ENCODE measurements at places on chromosomes 2 and 18. TPM values are rescaled to one million over a fixed set of nuclear protein-coding genes. Genes with fewer than 3 reads are reported as not detected.

- no peaks in the 10 kb centered on the region for H3K36me3 ChIP-seq
- no peak overlapping the region for H3K27ac ChIP-seq
- H3K4me3 ChIP-seq = no peak overlapping the region
- H3K27me3 ChIP-seq = no peaks in the 10 kb centered on the region
These were observed 24.2 kb downstream of the TET3 start for GRCh38 chr2:74008761-74009395.

DNA sequence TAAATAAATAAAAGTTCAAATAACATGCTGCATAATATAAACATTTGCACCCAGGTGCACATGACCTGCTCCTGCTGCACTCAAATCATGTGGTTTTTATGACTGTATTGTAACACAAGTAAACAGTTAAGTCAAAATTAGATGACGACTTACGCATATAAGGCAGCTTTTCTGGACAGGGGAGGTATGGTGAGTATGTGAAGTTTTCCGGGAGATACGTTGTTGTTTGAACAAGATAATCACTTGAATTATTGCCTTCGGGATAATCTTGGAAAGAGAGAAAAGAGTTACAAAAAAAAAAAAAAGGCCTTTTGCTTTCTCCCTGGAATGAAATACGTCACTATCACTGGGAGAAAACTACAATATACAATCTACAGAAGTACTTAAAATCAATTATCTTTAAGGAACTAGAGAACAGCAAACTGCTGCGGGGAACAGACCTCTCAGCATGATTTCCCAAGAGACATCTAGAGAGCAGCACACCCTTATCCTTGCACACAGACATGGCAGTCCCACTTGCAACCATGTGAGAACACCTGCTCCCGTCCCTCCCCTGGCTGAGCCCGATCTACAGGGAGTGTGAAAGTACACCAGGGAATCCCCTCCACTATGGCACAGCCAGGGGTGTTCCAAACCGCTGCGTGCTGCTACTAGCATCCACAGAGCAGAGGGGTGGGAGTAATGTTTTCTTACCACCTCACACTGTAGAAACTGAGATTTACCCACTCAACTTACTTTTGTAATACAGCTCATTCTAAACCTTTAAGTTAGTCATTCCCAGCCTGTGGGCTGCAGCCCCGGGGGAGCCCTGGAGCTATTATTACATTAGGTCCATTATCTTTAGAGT lies 26.3 kb downstream of the B4GALT6 start:
- no peaks in the 10 kb centered on the region for H3K27me3 ChIP-seq
- no peak overlapping the region for H3K4me3 ChIP-seq
- H3K36me3 ChIP-seq = no peaks in the 10 kb centered on the region
- H3K27ac ChIP-seq = no peak overlapping the region

GRCh38 chr2:113309655-113310387 lies 31.1 kb upstream of the PAX8 start:
- DNase-seq = no peak
- H3K36me3 ChIP-seq = no peaks in the 10 kb centered on the region
- no peak overlapping the region for H3K27ac ChIP-seq
- no peaks in the 10 kb centered on the region for H3K4me1 ChIP-seq
- no peaks in the 10 kb centered on the region for H3K27me3 ChIP-seq
- H3K4me3 ChIP-seq = no peak overlapping the region

DNA sequence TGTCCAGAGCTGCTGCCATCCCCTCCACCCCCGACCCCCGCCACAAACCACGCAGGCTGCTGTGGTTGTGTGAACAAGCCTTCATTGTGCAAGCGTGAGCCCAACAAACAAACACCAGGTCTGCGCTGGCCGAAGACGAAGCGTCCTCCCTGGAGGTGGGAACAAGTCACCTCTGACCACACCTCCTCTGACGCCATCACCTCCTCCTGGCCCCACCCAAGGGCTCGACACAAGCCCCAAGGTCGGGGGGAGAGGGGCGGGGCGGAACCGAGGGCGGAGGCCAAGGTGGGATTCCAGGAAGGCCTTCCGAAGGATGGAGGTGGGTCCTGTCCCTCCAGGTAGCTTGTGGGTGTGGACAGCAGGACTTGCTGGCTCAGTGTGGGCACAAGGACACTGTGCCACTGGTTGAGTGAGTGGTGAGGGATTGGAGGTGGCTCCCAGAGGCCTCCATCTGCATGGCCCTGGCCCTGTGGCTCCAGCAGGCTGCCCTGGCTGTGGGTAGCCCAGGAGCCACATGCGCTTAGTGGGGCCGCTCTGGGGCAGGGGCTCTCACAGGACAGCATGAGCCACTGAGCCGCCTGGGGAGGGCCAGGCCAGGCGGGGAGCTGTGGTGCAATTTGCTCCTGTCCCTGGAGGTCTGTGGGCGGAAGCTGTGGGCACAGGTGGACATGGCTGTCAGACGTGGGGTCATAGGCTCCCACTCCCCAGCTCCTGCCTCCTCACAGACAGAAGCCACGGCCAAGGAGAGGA lies 7.4 kb upstream of the GPR17 start:
- H3K4me1 ChIP-seq = no peaks in the 10 kb centered on the region
- H3K27ac ChIP-seq = no peak overlapping the region
- no peaks in the 10 kb centered on the region for H3K27me3 ChIP-seq
- no peak for DNase-seq
- H3K36me3 ChIP-seq = no peaks in the 10 kb centered on the region

GRCh38 chr18:53422896-53423295 lies 801.6 kb downstream of the MBD2 start:
- no peak for DNase-seq
- no peak overlapping the region for H3K4me3 ChIP-seq
- no peaks in the 10 kb centered on the region for H3K27me3 ChIP-seq
- H3K27ac ChIP-seq = no peak overlapping the region
- H3K4me1 ChIP-seq = no peaks in the 10 kb centered on the region

DNA sequence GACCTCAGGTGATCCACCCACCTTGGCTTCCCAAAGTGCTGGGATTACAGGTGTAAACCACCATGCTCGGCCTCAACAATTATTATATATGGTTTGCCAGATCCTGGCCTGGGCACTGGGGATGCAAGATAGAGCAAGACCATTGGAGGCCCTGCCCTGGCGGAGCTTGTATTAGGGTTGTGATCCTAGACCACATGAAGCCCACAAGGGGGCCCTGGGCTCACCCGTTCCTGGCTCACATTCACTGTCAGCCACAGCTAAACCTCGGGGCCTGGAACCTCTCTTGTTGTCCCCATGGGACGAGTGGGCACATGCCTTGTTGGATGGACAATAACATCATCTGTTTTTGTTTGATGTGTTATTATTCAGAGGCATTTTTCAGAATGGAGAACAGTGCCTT lies 14.9 kb downstream of the HPCAL1 start:
- no peak overlapping the region for H3K27ac ChIP-seq
- no peak overlapping the region for H3K4me3 ChIP-seq
- no peak for DNase-seq
- H3K27me3 ChIP-seq = no peaks in the 10 kb centered on the region
- no peaks in the 10 kb centered on the region for H3K4me1 ChIP-seq

DNA sequence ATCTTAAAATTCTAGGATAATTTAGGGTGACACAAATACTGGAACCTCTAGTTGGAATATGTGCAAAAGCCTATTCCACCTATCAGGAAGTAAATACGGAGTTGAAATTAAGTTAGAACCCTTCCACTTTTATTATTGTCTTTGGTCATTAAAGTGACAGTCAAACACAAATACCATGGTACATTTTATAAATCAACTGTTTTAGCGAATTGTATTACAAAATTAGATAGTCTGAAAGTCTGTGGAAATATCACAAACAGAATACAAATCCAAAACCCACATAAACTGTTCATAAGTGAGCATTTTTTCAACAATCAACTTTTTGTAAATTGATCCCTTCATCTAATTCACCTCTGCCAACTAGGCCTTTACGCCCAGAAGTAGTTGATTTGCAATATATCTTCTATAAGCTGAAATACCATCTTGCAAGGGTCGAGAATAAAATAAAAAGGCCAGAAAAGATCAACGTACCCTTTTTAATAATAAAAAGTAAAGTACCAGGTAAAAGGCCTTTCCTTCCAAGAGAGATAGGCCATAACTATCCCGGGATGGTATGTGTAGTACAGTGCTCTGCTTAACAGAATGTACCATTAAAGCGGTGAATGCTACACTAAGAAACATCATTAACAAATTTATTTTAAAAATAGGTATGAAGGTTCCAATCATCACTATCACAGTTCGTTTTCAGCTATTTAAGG lies 1.3 kb downstream of the USP34 start:
- H3K27ac ChIP-seq = peak overlapping the region; percentile 92
- H3K4me1 ChIP-seq = peaks cover 9% of the 10 kb centered on the region
- DNase-seq = peak; percentile 20
- peak overlapping the region; percentile 60 for H3K4me3 ChIP-seq
- H3K27me3 ChIP-seq = no peaks in the 10 kb centered on the region

DNA sequence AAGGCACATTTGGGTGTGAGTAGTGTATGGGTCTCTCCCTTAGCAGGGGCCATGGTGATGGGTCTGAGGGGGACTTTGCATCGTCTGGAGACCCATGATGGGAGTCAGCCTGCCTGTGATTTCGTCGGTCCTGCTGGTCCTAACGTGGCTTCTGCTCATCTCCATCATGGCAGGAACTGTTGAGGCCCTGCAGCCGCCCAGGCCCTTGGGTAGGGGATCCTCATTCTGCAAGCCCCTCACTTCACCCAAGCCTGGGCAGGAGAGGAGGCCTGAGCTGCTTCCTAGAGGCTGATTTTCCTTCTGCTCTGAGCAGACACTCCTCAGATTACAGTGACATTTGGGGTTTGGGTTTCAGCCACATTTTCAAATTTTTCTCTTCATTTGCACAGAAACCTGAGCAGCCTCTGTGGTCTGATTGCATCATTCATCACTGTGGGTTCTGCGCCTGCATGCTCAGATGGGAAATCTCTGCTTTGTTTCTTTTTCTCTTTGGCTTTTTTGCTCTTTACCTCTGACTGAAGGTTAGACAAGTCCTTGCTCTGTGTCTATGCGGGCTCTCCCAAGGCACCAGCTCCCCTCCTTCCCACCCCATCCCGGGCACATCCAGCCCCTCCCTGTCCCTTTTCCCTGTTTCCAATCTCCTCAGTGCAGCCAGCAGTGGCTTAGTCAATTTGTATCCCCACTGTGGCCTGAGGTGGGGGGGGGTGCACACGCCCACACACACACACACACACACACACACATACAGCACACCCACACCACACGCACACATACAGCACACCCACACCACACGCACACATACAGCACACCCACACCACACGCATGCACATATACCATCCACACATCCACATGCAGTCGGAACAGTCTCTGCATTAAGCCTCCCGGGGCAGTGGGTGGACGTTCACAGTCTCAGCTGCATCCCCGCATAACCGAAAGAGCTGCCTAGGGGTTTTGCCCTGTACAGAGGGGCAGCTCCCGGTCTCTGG lies 305.4 kb upstream of the HS6ST1 start:
- peaks cover 35% of the 10 kb centered on the region for H3K27me3 ChIP-seq
- H3K27ac ChIP-seq = no peak overlapping the region
- H3K4me1 ChIP-seq = no peaks in the 10 kb centered on the region
- no peak overlapping the region for H3K4me3 ChIP-seq
- DNase-seq = peak; percentile 94
- H3K36me3 ChIP-seq = no peaks in the 10 kb centered on the region

- H3K27me3 ChIP-seq = no peaks in the 10 kb centered on the region
- DNase-seq = no peak
- peaks cover 20% of the 10 kb centered on the region for H3K4me1 ChIP-seq
- no peak overlapping the region for H3K4me3 ChIP-seq
These were observed 192.6 kb downstream of the IKZF2 start for GRCh38 chr2:212958757-212959295.

- H3K27ac ChIP-seq = no peak overlapping the region
- H3K4me3 ChIP-seq = no peak overlapping the region
- no peak for DNase-seq
- no peaks in the 10 kb centered on the region for H3K27me3 ChIP-seq
- H3K36me3 ChIP-seq = no peaks in the 10 kb centered on the region
These were observed 35.8 kb upstream of the ARHGAP25 start for GRCh38 chr2:68698567-68699377.

- peak; percentile 37 for DNase-seq
- no peak overlapping the region for H3K4me3 ChIP-seq
- H3K4me1 ChIP-seq = no peaks in the 10 kb centered on the region
- H3K27me3 ChIP-seq = no peaks in the 10 kb centered on the region
- no peak overlapping the region for H3K27ac ChIP-seq
- no peaks in the 10 kb centered on the region for H3K36me3 ChIP-seq
These were observed 18.5 kb downstream of the ITGA6 start for GRCh38 chr2:172445851-172446250.

DNA sequence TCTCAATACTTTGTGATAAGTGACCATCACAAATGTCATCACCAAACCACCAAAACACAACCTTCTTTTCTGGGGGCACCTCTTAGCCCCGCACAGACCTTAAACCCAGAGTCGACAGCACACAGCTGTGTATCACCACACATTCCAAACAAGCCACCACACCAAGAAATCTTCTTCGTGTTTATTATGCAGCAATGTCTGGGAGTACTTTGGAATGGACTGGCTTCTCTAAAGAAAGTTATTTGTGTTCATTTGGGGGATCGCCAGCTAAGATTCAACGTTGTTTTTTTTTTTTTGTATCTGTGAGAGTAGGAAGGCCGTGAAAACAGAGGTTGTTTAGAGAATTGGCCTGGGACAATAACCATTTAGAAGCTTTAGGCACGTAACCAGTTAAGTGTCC lies 1.1 kb upstream of the MTA3 start:
- H3K4me3 ChIP-seq = no peak overlapping the region
- peak overlapping the region; percentile 93 for H3K27ac ChIP-seq
- H3K27me3 ChIP-seq = no peaks in the 10 kb centered on the region
- no peak for DNase-seq
- peaks cover 10% of the 10 kb centered on the region for H3K4me1 ChIP-seq

- H3K36me3 ChIP-seq = peaks cover 5% of the 10 kb centered on the region
- peak overlapping the region; percentile 78 for H3K4me3 ChIP-seq
- H3K4me1 ChIP-seq = peaks cover 13% of the 10 kb centered on the region
- H3K27ac ChIP-seq = no peak overlapping the region
- peaks cover 95% of the 10 kb centered on the region for H3K27me3 ChIP-seq
These were observed 2.4 kb downstream of the OSR1 start for GRCh38 chr2:19355931-19356544.

GRCh38 chr2:120376101-120376500 lies 30.2 kb downstream of the INHBB start:
- peaks cover 34% of the 10 kb centered on the region for H3K27me3 ChIP-seq
- no peaks in the 10 kb centered on the region for H3K4me1 ChIP-seq
- no peaks in the 10 kb centered on the region for H3K36me3 ChIP-seq
- H3K4me3 ChIP-seq = no peak overlapping the region
- no peak overlapping the region for H3K27ac ChIP-seq

Gene CHRNG
- not detected for total RNA-seq

Gene FZD7
- total RNA-seq = 21.8 TPM

Gene TRIB2
- 73.2 TPM for total RNA-seq

Gene LTBP1
- total RNA-seq = 423 TPM

Gene GAD1
- total RNA-seq = 0.12 TPM

Gene SF3B1
- total RNA-seq = 239 TPM

Gene LONRF2
- 0.83 TPM for total RNA-seq
